Activated T-helper 9 cell treated with anti-CD3 and anti-CD28 coated beads, Interleukin-2, amount 50 U/mL, for 16 hours (primary cell): ENCODE measurements at places on chromosomes 6 and 20.

DNA sequence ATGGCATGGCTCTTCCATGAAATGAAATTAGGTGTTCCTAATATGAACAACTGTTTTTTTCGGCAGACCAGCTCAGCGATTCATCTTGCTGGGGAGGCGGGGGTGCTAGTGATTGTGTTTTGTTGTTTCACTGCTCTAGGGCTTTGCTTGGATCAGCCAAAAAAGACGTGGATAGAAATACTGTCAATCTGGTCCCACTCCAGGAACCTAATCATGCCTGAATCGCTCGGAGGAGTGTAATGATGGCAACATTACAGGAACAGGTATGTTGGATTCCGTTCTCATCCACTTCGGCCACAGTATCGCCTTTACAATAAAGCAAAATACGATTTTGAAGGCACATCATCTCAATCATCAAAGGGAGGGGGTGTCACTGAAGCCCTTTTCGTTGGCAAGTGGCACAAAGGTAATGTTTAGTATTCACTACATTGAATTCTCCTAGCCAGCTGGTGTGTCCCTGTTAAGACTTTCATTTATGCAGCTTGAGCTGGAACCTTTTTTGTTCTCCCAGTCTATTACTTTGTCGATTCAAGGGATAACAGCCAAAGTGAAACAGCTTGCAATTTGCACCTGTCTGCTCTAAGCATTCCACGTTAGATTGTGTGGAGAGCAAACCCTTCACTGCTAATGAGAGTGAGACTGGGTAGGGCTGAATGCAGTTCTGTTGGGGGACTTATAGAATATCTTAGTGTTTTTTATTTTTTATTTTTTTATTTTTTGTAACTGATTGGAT, 477.7 kb downstream of the TFAP2A start:
- no peak for DNase-seq

DNA sequence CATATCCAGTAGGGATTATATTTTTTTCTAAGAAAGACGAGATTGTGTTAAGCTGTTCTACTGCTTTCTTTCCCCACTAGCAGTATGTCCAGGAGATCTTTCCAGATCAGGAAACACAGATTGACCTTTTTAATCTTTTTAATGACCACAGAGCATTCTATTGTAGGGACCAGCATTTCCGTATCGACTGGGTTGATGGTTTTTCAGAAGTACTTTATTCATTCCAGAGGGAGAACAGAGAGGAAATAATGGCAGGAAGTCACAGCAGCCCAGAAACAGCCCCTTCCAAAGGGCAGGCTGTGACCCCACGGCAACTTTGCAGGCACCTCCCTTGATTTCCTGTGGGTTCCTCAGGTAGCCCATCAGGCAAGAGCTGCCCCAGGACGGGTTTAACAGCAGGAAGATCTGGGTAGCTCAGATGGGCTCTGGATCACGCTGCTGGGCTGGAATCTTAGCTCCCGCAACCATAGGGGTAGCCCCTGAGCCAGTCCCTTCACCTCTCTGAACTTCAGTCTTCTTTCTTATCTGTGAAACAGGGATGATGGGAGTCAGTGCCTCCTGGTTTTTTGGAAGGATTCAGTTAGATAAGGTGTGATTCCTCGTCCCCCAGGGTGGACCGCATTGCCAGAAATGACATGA, 23.8 kb upstream of the CHMP4B start:
- no peak for DNase-seq

DNA sequence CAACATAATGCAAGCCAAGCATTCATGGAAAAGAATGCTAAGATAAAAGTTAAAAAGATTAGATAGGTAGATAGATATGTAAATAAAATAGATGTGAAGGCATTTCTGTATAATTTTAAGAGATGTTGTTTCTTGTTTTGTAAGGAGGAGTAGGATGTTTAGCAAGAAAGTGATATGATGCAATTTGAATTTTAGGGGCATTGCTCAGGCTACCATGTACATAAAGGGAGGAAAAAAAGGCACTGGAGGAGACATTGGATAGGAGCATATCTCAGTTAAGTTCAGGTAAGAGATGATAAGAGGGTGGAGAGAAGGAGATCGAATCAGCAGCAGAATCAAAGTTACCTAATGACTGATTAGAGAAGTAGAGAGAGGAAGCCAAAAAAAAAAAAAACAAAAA, 194.7 kb downstream of the TENT5A start:
- no peak for DNase-seq

- DNase-seq, result no peak
Measured at GRCh38 chr20:57503035-57503658, 21.8 kb downstream of the CTCFL start.

DNA sequence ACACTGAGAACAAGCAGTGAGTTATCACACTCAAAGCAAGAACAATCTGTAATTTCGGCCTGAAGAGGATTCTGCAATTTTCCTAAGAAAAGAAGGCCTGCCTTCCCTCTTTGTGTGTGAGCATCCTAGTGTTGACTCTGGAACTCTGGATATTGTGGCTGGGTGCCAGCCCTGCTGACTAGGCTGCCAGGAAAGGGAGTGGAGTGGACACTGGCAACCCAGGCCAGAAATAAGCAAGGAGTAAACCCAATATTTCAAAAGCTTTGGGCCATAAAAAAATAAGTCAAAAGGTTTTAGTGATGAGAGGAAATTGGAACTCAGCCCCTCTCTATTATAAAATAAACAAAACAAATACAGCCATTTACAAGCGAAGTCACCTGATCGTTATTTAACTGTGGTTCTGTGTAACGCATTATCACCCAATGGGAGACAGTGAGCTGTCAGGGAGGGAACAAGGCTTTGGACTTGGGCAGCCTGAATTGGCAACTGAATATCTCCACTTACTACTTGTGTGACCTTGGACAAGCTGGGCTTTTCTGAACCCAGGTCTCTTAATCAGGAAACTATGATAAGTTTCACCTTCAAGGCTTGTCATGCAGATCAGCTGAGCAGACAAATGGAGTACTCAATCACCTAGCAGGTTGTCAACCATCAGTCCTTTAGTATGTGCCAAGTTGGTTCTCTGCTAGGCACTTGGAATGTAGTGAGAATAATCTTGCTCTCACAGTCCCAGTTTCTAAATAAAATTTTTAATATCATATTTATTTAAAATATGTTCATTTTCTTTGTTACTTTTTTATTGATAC, 196.2 kb downstream of the PAX1 start:
- no peak for DNase-seq

DNA sequence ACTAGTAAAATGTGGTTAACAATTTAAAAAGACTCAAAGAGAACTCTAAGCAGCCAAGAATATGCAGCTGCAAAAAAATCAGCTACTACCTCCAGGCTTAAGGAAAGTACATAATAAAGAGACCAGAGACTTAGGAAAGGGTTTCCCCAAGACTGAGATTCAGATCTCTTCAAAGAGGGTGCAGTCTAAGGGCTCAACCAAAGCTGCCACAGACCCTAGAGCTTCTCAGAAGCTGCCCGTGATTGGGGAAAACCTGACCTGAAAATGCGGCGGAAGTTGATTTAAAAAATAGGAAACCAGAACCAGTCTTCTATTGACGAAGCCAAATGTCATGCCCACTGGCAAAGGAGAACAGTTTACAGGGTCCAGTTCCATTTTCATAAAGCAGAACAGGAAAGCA, 516.8 kb upstream of the MARCKS start:
- DNase-seq, result no peak

DNA sequence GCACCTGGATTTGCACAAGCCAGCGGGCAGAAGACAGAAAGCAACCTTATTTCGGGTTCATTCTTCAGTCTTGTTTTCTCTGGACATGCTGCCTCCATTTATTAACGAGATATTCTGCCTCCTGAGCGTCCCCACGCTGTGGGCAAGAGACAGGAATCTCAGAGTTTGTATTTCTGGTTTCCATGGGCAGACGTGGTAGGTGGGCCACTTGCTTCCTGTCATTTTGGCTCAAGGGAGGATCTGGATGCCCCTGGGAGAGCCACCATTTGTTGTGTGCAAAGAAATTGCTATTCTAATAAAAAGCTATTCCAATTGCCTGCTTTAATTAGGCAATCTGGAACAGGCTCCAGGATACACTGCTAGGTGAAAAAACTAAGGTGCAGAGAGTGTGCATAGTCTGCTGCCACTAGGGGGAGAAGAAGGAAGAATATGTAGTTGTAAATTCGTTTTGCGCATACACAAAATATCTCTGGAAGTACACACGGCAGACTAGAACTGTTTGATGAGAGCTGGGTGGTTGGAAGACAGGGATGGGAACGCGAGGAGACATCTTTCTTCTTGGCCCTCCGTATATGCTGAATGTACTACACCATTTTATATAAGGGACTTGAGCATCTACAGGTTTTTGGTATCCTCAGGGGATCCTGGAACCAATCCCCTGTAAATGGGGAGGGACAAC, 30.1 kb upstream of the SLC16A10 start:
- DNase-seq, result no peak

DNA sequence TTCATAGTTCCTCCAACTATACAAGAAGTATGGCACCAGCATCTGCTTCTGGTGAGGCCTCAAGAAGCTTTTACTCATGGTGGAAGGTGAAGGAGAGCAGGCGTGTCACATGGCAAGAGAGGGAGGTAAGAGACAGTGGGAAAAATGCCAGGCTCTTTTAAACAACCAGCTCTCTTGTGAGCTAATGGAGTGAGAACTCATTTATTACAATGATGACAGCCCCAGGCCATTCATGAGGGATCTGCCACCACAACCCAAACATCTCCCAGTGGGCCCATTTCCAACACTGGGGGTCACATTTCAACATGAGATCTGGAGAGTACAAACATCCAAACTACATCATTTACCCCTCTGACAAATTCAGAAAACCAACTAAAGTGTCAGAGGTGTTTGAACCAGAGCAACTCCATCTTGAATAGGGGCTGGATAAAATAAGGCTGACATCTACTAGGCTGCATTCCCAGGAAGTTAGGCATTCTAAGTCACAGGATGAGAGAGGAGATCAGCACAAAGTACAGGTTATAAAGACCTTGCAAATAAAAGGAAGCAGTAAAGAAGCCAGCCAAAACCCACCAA, 2.2 kb upstream of the UBD start:
- no peak for DNase-seq

GRCh38 chr6:157287923-157288322, 35.4 kb downstream of the TMEM242 start:
- DNase-seq, result no peak

DNA sequence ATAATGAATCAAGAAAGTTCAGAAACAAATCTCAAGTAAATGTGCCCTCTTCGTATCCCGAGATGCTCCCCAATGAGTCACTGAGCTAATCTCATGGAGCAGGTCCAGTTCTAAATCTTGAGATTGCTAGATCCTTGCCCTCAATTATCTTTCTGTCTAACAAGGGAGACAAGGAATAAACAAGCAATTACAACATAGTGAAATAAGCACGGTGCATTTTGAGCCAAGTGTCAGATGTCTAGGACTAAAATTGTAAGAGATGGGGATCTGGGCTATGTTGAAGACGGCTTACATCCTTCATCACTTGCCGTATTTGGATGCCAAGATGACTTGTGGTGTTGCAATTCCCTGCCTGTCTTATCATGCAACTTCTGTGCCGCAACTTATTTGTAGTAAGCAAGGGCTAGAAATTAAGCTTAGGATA, 56.5 kb upstream of the ADGRF1 start:
- DNase-seq, result no peak

DNA sequence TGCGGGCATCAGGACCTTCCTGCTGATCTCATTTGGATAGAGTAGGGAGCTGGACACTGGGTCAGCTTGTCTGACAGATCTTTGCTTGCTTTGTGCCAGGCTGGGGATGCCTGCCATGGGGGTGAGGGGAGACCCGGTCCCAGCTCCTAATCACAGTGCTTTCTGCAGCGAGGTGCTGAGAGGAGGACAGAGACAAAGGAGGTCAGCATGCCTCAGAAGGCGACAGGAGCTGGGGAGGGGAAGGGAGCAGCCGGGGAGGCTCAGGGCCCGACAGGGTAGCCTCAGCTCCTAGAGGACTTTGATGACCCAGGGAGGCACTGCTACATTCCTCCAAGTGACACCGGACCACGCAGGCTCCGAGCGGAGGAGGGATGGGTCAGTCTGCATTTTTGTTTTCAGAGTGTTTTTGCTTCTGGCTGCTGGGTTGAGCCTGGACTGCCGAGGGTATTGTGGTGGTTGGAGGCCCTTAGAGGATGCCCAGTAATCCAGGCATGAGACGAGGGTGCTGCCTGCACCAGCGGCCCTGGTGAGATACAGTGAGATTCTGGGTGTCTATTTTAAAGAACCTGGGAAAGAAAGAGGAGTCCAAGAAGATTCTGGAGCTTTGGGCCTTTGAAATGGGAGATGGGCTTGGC, 7.8 kb downstream of the RBM38 start:
- DNase-seq, result no peak

DNA sequence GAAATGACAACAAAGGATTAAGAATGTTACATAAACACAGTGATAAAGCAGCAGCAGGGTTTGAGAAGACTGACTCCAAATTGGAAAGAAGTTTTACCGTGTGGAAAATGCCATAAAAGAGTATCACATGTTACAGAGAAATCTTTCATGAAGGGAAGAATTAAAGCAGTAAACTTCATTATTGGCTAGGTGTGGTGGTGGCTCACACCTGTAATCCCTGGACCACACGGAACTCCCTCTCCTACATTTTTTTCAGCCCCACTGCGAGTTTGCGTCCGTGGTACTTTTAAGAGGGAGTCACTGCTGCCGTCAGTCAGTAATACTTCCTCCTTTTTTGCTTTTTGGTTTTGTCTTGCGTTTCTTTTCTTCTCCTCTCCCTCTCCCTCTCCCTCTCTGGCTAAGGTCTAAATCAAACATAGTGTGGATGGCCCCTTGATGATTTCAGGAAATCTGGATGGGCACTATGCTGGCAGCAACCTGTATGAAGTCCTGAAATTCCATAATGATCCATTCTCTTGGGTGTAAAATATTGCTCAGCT, 112.3 kb downstream of the MAN1A1 start:
- DNase-seq, result no peak

- DNase-seq, result no peak
Measured at GRCh38 chr6:139429580-139430145, 55.2 kb upstream of the CITED2 start.

DNA sequence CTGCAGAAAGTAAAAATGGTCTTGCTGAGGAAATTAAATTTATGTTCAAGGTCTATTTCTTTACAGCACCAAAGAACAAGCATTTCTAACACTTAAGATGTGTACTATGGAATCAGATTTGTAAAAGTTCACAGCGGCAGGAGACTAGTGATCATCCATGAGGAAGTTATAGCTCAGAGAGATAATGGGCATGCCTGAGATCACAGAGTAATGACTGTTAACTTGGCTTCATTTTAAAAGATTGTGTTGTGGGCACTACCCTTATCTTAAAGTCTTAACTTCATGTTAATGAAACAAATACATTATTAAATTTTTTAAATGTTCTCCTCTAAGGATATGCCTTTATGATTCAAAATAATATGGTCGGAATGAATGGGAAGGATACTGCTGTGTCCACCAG, 168.6 kb downstream of the GMPR start:
- DNase-seq, result no peak

GRCh38 chr6:37650071-37650481, 47.6 kb downstream of the MDGA1 start:
- DNase-seq, result no peak
